ENCODE measurements at places on chromosomes 7 and 10.

DNA sequence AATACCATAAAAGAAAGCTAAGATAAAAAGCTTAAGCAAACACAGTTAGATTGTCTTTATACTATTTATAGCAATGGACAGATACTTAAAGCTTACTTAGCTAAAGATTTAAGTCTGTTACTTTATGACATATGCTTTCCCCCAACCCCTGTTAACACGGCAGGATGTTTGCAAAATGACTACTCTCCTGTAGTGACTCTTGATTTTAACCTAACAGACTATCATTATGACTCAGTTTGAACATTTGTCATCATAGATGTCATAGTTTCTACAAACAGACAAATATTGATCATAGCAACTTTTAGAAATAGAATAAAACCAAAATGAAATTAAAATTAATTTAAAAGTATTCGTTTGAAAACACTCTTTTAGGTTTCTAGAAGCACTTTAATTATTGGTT is 7.8 kb upstream of the COMMD3 start:
- no peak for DNase-seq

DNA sequence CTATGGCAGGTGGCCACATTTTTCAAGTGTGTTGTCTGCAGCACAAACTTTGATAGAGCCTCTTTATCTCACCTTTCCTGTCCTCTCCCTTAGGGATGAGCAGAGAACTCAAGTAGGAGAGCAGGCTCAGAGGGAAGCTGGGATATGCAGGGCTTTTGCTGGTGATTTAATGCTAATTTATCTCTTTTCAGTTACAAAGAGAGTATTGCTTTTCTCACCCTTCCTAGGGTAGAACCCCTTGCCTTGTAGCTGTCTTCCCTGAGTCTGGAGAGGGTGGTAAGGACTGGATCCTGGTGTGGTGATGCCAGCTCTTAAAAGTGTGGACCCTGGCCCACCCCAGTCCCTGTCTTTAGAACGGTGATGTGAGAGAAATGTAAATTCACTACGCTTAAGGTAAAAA is 1061.4 kb downstream of the TYW1 start:
- DNase-seq: no peak

DNA sequence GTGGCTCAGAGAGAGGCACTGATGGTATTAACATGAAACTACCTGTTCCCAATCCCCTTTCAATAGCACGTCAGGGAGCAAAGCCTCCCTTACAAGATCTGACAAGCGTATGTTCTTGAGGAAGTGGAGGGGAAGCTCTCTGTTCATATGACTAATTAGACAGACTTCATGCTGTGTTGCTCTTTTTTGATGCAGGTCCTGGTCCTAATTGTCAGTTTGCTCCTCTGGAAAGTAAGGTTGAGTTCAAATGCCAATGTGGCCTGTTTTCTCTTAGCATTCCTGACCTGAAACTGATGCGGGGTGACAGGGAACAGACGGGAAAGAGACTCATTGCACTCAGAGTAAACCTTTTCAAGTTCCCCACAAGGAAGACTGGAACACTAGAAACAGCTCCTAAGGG is 27.0 kb upstream of the TBX20 start:
- no peak for DNase-seq

- DNase-seq: no peak
Measured at GRCh38 chr7:132579260-132579899, 3.1 kb upstream of the PLXNA4 start.

GRCh38 chr10:131061216-131061615 is 250.3 kb downstream of the TCERG1L start:
- no peak for DNase-seq

- DNase-seq: no peak
Measured at GRCh38 chr10:77666821-77667220, 29.2 kb upstream of the KCNMA1 start.

GRCh38 chr10:79268161-79268601 is 79.1 kb upstream of the PPIF start:
- no peak for DNase-seq

DNA sequence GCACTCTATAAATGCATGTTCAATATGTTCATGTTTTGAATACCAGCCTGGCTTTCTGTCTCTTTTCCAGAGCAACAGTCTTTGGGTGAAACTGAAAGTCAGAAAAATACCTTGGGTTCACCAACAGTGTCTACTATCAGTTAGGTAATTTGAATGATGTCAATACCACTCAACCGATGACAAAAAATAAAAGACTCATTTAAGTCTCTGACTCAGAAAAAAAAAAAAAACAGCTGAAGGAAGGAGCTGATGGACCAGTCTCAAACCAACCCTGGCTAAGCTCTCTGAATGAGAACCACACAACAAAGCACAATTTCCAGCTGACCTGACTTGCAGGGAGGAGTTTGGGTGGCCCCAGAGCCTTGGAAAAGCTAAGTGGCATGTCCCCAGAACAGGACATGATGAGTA is 42.5 kb downstream of the ABLIM1 start:
- DNase-seq: no peak

DNA sequence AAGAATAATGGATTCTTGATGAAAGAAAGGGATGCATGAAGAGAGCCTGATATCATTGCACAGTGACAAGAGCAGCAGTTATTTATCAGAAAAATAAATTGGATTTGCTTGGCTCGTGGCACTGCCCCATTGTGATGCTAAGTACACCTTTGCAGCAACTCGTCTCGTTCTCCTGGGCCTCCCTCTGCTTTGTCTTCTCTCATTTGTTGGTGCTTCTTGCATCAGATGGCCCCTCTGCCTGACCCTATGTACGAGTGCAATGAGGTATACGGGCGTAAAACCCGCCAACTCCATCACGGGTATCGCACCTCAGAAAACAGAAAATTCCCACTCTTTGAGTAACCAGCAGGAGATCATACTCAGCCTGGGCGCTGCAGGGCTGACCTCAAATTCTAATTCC is 107.2 kb upstream of the C10orf90 start:
- no peak for DNase-seq

- no peak for DNase-seq
Measured at GRCh38 chr7:88338503-88338902, 31.8 kb upstream of the STEAP4 start.

- DNase-seq: peak; percentile 3
Measured at GRCh38 chr10:118340486-118340885, 1.6 kb downstream of the FAM204A start.

DNA sequence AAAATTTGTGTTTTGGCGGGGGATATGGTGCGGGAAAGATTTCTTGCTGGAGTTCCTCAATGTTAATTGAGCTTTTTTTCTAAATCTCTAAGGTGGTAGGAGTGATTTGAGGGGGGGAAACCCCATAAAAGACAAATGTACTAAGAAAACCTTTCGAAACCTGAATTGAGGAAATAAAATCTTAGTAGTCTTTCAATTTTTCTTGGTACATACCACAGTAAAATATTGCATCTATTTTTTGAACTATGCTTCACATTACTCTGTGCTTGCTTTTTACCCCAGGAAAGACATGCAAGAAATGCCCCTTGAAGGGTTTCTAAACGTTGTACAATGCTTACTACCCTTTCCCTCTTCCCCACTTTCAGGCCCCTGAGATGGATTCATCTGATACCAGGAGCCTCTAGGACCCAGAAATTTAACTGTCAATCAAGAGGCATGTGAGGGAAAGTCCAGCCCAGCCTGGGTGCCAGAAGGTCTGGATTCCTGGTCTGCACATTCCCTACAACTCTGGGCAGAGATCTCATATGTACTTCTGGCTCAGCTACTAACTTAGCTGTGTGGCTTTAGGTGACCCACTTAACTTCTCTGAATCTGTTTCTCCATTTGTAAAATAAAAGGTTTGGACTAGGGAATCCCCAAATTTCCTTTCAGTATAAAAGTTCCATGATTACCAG is 5.8 kb upstream of the PDCD4 start:
- no peak for DNase-seq

DNA sequence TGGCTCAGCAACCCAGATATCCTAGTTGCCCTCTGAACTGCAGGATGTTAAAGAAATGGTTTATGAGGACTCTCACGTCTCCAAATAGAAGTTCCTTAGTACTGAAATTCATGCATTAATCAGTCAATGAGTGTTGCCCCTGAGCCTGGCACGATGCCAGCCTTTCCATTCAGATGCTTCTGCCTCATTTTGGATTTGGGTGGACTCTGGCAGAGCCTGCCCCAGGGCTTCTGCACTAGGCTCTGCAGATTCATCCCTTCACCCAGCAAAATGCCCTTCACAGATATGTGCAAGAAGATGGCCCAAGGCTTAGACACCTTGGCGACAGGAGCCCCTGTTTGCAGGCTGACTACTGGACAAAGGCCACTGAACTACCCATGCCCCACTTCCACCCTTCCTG is 747.8 kb downstream of the GRID1 start:
- DNase-seq: no peak

DNA sequence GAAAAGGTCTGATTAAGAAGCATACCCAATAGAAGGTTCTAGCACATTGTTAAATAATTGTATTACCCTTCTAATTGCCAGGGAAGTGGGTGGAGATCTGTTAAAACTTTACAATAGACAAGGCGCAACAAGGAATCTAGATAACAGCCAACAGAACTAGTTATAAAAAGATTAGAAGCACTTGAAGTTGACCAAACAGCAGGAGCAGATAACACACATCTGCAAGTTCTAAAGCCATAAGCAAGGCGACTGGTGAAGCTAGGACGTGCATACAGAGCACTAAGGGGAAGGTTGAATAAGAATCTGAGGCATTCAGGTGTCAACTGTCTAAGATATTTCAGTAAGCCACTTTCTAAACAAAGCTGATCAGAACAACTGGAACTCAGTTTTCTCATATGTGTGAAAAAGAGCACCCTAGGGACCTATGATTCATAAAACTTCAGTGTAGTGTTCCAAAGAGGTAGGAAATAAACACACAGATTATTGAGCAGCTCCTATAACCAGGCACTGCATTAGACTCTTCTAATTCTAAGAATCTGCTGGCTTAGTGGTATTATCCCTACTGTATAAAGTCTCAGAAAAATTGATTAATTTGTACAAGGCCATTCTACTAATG is 111.2 kb downstream of the SAMD9 start:
- DNase-seq: no peak

GRCh38 chr7:127689194-127689772 is 37.3 kb downstream of the SND1 start:
- DNase-seq: no peak

DNA sequence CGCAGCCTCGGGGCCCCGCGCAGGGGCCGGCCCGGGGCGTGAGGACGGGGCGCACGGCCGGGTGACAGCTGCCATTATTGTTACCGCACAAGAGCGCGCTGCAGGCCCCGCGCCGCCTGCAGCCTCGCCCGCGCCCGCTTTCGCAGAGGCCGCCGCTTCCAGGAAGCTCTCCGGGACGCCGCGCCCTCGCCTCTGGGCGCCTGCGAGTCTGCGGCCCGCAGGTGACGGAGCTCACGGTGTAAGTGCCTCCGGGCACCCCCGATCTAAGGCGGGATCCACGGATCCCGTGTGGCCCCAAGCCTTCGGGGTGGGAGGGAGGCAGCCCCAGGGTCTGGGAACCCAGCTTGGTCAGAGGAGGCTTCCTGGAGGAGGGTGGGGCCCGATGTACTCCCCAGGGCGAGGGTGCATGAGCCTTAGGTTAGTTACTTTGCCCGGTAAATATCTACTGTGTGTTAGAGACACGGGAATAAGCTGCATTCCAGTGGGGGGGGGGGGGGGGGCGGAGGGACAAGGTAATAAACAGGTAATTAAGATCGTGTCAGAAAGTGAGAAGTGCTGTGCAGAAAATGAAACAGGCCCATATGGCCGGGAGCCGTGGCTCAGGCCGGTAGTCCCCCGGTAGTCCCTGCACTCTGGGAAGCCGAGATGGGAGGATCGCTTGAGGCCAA is 638 bp downstream of the IQCE start:
- no peak for DNase-seq

DNA sequence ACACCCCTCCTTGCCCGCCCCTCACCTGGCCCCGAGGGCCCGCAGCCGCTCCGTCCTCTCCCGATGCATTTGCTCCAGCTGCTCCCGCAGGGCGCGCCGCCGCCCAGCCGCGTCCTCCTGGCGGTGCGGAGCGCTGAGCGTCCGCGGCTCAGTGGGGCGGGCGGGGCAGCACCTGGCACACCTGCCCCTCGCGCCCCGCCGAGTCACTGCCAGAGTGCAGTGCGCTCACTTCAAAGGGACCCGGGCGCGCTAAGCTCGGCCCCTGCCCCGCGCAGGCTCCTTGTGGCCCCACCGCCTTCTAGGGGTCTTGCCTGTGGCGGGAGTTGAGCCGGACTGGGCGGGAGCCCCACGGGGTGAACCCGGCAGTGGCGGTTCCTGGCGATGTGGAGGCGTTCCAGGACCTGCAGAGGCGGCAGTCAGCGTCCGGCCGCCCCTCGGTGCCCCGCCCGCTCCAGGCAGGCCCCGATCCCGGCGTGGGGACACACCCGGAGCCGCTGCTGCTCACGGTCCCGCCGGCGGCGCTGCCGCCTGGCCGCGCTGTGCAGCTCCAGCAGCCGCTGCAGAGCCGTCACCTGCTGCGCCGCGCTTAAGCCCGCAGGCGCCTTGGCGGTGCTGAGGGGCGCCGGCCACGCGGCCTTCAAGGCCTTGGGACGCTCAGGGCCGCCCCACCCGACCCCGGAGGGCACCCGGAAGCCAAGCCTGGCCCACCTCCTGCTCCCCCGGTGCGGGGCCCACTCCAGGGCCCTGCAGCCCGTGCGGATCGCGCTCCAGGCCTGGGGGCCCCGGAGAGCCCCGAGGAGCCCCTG is 6.7 kb downstream of the ATP6V1F start:
- peak; percentile 39 for DNase-seq

DNA sequence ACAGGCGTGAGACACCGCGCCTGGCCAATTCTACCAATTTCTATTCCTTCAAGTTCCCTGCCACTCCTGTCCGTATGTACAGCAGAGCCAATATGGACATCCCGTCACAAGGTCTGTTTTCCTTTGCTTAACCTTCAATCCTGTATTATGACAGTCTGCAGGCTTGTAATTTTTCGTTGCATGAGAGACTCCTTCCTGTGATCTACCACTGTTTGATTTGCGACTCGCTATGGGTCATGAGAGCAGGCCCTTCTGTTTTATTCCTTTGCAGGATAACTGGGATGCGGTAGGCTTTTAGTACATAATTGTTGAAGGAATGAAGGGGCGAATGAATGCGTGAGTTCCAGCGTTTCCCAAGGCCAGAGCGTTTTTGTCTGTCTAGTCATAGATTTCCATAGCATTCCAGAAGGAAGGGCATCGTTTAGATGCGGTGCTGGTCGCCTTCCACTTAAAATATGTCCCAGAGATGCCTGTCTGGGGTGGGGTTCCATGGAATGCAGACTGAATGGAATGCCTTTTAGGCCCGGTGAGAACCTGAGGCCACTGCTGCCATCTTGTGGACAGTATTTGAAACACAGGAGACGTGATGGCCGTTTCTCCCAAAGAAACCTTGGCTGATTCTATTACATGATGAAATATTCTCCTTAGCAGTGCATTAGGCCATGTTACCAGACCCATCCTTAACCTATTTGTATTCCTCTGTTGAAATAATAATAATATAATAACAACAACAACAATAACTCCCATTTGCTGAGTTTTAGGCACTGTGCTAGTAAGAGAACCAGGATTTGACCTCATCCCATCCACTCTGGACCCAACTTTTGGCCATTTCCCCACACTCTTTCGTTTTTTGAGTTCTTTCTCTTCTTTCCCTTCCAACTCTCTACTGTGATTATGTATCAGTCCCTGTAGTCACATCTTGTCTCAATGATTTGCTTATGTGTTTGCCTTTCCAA is 193.2 kb downstream of the MYOF start:
- peak; percentile 55 for DNase-seq

DNA sequence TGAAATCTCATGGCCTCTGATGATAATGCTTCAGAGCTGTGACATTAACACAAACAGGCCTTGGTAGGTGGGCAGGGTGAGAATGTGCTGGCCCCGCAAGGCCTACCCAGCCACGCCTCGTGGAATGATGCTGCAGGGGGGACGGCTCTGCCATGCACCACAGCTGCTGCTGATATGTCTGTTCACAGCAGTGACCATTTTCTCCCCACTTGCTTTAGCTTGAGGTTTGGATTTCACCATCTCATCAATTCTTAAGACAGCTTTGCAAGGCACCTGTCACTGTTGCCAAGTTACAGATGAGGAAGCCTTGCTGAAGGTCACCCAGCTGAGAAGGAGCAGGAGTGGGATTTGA is 128.3 kb downstream of the PTPN20 start:
- no peak for DNase-seq
